ENCODE measurements at places on chromosomes 11 and 22.

- no peak for DNase-seq
Measured at GRCh38 chr11:65541093-65541982, 16.5 kb downstream of the SCYL1 start.

DNA sequence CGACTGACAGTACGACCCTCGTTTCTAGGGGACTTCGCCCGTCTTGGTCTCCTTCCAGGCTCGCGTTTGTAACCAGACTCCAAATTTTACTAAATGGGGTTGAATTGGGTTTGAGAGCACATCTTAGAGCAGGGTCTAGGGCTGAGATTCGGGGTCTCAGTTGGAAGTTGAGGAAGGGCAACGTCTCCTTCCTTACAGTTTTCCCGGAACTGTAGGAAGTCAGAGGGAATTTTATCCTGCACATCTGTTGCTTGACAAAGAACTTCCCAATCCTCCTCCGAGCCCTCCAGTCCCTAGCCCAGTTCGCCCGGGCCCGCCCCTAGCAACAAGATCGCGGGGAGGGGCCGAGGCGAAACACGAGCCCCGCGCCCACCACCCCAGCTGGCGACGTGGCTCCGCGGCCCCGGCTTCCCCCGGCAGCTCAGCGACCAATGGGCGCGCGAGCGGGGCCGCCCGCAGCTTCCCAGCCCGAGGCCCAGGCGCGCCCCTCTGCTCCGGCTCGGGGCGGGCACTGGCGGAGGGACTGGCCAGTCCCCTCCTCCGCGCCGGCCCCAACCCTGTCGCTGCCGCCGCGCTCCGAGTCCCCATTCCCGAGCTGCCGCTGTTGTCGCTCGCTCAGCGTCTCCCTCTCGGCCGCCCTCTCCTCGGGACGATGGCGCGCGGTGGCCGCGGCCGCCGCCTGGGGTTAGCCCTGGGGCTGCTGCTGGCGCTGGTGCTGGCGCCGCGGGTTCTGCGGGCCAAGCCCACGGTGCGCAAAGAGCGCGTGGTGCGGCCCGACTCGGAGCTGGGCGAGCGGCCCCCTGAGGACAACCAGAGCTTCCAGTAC, at the start of gene RCN1:
Gene RCN1 (plus strand): TSS at position 530 of the 826 bp plus-strand sequence. CDS start 123 bp downstream, at position 653.
- peak; percentile 71 for DNase-seq

DNA sequence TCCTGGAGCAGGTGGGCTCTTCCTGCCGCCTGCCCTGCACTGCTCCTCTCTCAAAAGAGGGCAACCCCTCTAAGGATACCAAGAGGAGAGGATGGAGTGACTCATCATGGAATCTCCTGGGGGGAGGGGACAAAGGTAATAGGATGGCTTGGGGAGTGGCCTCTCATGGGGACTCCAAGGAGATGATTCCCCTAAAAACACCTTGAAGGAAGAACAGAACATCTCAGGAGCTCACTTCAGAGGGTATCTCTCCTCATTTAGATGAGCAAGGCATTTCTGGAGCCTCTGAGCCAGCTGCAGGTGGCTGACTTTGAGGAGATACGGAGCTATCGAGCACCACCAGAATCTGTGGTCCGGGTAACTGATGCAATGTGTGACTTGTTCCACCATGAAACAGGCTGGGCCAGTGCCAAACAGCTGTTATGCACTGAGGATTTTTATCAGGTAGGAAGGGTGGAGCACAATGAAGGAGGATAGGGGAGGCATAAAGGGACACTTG, 40.2 kb downstream of the RRP8 start:
- DNase-seq = no peak

DNA sequence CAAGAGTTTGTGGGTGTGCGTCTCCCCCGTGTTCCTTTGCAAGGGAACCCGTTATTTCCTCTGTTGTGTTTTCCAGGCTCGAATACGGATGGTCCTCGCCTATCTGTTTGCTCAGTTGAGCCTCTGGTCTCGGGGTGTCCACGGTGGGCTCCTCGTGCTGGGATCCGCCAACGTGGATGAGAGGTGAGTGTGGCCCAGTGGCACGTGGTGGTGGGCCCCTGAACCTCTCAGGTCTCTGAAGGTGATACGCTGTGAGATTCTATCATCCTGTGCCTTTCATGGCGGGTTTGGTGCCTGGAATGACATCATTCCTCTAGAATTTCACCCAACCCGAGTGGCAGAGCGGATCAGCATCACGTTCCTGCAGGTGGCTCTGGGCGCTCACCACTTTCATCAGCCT, 32.5 kb downstream of the NADSYN1 start:
- no peak for DNase-seq

- no peak for DNase-seq
Measured at GRCh38 chr11:60208146-60208895, 25.4 kb upstream of the MS4A6A start.

DNA sequence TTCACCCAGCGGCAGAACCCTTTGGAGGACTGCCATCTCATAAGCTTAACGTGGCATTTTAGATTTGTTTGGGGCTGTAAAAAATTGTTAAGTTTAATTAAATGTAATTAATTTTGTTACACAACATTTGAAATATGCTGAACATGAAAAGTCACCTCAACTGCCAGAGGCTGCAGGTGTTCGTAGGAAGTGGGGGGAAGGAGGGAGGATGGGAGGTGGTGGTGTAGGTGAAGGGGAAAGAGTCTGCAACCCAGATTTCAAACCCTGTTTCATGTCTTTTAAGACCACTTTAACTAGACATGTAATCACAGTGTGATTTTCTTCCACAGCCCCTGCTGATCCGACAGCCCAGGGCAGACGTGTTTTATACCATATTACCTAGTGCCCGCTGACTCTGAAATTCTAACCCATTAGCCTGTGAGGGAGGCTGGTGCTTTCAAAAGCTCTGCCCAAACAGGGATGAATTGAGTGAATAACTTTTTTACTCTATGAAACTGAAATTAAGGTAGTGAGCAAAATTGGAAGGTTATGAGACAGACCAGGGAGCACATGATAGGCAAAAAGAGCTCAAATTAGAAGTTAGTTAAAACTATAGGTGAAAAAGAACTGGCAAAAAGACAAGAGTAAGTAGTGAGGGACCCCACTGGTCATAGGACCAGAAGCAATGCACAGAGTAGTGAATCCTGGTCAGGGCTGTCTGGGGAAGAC, 279.8 kb downstream of the DDX10 start:
- no peak for DNase-seq

GRCh38 chr22:22684580-22685561, 40.5 kb downstream of the GGTLC2 start:
- DNase-seq = peak; percentile 53

GRCh38 chr11:108609682-108610081, 16.1 kb upstream of the EXPH5 start:
- DNase-seq = peak; percentile 13

DNA sequence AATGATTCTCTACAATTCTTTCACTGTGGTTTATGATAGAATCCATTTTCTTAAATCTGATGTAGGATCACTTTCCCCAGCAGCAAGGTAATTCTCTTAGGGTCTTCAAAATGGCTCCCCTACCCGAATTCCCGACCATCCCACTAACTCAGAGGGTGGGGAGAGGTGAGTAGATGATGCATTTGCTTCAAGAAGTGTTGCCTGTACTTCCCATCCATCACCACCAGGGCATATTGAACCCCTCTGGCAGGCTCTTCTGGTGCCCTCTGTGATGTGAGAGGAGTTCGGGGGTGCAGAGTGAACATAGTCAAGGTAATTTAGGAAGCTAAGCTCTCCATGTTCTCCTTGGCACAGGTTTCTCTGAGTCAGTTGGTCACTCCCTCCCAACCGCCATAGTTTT, 52.3 kb downstream of the ZNRF3 start:
- DNase-seq = no peak

- no peak for DNase-seq
Measured at GRCh38 chr22:43846966-43847365, 15.3 kb downstream of the SULT4A1 start.

- no peak for DNase-seq
Measured at GRCh38 chr22:31626427-31627150, 35.4 kb downstream of the PISD start.

DNA sequence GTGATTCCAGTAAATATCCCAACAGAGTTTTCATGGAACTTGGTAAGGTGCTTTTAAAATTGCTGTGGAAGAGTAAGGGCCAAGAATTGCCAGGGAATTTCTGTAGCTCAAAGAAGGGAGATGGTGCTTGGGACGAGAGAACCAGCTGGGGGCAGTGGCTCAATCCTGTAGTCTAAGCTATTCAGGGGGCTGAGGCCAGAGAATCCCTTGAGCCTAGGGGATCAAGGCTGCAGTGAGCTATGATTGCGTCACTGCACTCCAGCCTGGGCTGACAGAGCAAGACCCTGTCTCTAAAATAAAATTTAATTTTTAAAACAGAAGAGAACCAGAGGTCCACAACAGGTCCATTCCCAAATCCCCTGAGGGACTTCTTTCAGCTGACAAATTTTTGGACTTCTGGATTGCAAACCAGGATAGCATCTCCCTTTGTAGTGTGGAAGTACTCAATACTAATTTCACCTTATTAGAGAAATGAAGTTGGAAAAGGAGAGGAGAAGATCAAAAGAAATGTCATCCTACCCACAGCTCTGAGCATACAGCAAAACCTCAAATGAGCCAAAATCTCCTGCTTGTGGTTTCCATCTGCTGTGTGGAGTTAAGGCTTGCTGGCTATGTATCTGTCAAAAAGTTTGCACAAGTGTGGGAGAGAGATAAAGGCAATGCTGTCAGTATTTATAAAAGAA, 59.2 kb upstream of the CLPB start:
- DNase-seq = no peak

DNA sequence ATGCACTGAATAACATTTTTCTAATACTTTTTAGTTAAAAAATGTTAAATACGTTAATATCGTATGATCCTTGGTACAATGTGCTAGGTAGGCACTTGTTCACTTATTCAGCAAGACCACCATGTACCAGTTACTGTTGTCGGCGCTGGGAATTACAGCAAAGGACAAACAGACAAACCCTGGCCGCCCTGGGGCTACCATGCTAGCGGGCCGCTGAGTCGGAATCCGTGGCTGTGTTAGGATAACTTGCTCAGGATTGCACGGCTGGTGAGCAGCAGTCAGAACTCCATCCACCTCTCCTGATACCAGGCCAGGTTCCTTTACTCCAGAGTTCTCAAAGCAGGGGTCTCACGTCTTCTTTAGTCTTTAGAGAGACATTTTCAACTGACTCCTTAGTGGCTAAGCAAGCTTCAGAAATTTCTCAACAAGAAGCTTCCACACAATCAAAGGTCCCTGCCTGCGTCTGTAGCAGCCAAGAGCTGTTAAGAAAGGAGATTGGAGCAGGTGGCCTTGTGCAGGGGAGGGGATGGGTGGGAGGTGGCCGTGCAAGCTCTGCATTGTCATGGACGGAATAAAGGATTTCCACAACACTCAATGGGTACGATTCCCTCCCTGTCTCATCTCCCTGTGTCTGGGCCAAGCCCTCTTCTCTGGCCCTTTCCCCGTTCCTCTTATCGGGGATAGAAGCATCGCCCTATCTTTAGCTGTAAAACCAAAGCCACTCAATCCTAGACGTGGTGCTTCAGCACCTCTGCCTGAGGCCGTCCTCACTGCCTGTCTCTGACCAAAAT, 39.8 kb upstream of the NNMT start:
- DNase-seq = no peak

GRCh38 chr22:37581504-37581903, 1.6 kb upstream of the LGALS2 start:
- no peak for DNase-seq
